ENCODE measurements at places on chromosomes 6 and 20. TPM values are rescaled to one million over a fixed set of nuclear protein-coding genes. Genes with fewer than 3 reads are reported as not detected.

GRCh38 chr6:110337486-110337885, 20.7 kb downstream of the METTL24 start:
- DNase-seq, result no peak

DNA sequence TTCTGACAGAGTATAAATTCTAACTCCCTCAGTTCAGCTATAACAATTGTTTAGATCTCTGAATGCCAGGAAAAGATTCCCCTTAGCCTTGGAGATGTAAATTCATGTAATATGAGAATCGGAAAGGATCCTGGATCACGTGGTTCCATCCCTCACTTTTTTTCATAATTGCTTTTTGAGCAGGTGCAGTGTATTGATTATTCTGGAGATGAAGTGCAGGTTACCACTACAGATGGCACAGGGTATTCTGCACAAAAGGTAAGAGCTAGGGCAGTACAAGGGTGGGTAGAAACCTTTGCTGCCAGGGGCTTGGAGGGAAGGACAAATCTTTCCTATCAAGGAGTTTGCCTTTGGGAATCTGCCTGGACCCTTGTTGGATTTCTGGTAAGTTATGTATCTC, 52.7 kb downstream of the KDM1B start:
- no peak for DNase-seq

The RAD21L1 gene
- total RNA-seq, result not detected

The CDC40 gene
- 23.9 TPM for total RNA-seq

The ECT2L gene
- total RNA-seq, result 0.13 TPM

The HSPA1L gene
- 1.1 TPM for total RNA-seq

DNA sequence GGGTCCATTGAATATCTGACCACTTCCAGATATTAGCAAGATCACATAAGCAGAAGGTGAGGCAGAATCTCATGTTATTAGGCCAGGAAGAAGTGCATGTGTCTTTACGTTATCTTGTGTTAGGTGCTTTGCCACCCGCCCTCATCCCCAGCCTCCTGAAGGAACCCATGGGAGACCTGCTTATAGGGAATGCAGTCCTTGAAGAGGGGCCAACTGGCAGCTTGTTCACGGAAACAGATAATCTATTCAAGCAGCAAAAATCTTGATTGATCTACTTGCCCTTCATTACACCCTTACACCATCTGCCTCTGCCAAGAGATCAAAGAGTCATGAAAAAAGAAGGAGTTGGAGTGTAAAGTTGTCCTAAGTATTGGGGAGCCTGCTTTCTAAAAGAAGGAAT, 576.4 kb downstream of the HTR1B start:
- no peak for DNase-seq

The IDH3B gene
- 86.6 TPM for total RNA-seq

DNA sequence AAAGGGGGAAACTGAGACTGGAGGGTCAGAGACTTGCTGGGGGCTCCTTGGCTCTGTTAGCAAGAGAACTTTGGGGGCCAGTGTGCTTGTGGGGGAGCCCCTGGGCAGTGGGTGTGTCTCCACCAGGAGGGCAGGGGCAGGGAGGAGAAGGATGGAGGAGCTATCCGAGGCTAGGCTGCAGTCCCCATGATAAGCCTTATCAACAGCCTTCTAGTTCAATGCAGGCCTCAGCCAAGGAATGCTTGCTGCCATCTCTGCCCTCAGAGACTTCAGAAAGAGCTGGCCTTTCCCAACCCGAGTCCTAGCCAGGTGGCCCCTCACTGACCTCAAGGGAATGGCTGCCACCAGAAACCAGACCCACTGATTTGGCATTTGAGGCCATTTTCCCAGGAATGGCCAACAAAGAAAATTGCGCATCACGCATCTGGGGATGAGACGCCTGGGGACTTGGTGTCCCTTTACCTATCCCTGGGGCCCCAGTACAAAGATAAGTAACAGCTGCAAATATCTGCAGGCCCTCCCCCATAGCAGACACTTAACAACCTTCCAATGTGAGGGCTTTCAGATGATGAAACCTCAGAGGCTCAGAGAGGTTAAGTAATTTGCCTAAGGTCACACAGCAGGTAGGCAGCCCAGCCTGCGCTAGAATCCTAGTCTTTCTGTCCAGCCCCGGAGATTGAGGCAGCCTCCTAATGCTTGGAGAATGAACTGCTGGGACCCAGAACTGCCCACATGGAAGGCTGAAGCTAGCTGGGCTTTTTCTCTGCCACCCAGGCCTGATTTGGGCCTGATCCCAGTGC, 4.9 kb downstream of the TGM2 start:
- no peak for DNase-seq

GRCh38 chr6:14228571-14228970, 111.0 kb downstream of the CD83 start:
- no peak for DNase-seq

GRCh38 chr20:62616728-62617621, 25.3 kb upstream of the SLCO4A1 start:
- no peak for DNase-seq

The FOXF2 gene
- total RNA-seq, result 1.8 TPM

The DLK2 gene
- not detected for total RNA-seq

DNA sequence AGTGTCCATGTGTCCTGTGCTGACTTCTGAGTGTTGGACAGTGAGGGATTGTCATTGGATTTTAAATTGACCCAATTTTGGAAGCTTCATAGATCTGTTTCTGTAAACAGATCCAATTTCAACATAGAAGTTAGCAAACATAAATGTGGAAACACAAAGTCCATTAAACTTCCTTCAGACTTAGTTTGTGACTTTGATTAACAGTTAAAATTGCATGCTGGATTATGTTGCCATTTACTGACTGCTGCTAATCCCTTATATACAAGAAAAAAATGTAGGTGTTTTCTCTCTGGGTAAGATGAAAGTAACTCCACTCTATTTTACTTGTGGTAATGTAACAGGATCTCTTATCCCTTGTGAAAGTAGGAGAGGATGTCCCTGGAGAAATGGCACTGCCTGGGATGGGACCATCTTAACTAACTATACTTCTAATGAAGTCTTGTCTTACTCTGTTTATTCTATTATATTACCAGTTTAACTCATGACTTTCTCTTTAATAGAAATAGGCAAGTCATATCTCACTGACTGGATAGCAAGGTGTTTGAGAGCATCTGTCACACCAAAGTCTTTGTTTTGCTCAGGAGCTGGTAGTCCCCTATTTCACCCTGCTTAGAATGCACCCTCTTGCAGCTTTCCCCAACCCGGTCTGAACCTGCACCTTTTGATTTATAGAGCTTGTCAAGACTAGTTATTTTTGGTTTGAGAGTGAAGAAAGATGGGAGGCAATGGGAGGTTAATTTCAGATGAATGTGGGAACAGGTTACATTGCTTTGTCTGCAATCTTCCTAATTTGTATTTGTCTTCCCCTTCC, 7.2 kb downstream of the TPX2 start:
- no peak for DNase-seq

The PRDM1 gene
- total RNA-seq, result 0.29 TPM

DNA sequence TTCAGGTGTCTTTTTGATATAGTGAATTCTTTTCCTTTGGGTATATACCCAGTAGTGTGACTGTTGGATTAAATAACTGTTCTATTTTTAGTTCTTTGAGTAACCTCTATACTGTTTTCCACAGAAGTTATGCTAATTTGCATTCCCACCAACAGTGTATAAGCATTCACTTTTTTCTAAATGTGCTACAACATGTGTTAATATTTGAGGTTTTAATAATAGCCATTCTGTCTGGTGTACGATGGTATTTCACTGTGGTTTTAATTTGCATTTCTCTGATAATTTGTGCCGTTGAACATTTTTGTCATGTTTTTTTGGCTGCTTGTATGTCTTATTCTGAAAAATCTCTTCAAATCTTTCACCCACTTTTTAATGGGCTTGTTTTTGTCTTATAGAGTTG, 563.5 kb downstream of the GRIK2 start:
- no peak for DNase-seq

DNA sequence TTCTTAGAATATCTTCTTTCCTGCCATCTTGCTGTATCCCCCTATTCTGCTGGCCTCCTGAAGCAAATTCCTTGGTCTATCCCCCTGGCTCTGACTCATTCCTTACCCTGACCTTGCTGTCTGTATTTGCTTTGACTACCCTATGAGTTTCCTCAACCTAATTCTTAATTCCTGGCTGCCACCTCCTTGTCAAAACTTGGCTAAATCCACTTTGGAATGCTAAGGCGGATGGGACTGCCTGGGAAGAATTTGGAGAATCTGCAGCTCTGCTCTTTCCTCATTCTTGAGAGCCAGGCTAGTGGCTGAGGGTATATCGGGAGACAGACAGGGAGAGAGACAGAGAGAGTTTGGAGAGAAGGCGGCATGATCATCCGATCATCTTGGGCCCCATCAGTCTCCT, 24.4 kb downstream of the CAP2 start:
- DNase-seq, result no peak

GRCh38 chr20:59984541-59984940, 26.3 kb downstream of the CDH26 start:
- no peak for DNase-seq

- DNase-seq, result no peak
Measured at GRCh38 chr6:42049948-42050296, 402 bp upstream of the TAF8 start.

- no peak for DNase-seq
Measured at GRCh38 chr6:12621754-12622153, 94.8 kb upstream of the PHACTR1 start.

- no peak for DNase-seq
Measured at GRCh38 chr6:64081453-64081852, 445.9 kb downstream of the PHF3 start.

DNA sequence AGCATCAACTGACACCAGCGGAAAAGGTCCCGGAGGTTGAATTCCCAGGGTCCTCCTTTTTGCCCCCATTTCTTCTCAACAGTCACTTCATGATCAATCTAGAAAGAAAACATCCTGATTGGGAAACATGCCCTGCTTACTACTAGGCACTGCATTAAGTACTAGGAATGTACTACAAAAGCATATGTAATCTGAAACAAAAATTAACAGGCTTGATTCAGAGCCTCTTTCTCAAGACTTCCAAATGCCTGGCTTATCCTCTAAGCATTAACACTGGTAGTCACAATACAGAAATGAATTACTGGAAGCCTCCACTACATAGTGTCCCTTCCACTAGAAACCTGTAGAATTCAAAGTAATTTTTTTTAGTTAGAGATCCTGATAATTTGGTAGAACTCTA, 84.5 kb upstream of the LYRM2 start:
- DNase-seq, result no peak

The SLC17A3 gene
- not detected for total RNA-seq

GRCh38 chr20:50360218-50360672, 149.9 kb upstream of the PTPN1 start:
- no peak for DNase-seq
